ENCODE measurements at places on chromosomes 2 and 18.

DNA sequence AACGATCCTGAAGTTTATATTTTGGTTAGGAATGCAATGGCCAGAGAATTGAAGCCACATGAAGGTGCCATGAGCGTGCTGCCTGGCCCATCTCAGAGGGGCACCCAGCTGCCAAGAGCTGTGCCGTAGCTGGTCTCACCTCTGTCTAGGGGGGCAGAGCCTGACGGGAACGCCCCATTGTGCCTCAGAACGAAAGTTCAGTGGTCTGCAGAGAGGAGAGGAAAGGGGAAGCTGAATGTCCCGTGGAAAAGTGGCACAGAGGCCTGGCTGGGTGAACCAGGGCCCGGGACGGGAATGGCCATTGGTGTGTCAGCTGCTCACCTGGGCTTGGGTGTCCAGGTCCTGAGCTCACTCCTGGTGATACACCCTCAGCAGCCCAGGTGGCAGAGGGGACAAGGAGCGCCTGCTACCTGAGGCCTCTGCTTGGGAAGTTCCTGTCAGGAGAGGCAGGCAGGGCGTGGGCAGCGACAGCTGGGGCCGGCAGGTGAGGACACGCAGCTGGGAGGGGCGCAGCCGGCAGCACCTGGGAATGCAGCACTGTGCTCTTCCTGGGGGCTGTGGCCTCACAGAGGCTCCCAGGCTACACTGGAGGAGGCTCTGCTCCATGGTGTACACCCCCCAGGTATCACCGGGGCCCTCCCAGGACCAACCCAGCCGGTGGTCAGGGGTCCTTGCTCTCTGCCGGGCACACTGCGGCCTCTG is 67.3 kb downstream of the PARD6G start:
- no peak for DNase-seq

DNA sequence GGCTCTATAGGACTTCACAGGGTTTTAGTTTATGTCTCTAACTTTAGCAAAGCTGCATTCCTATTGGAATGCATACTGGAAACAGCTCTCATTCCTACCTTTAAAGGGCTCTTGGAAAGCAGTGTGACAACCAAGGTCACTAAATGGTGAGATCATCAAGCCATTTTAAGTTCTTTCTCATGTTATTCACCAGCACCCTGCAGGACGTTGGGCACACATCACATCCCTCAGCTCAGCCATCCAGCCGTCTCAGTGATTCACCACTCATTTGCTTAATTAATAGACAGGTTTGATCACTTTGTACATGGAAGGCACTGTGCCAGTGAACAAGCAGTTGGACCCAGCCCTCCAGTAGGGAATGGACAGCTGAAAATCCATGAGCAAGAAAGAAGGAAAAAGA is 32.2 kb upstream of the RBM44 start:
- DNase-seq, result peak; percentile 63

GRCh38 chr18:77178559-77178958 is 46.0 kb upstream of the MBP start:
- no peak for DNase-seq

DNA sequence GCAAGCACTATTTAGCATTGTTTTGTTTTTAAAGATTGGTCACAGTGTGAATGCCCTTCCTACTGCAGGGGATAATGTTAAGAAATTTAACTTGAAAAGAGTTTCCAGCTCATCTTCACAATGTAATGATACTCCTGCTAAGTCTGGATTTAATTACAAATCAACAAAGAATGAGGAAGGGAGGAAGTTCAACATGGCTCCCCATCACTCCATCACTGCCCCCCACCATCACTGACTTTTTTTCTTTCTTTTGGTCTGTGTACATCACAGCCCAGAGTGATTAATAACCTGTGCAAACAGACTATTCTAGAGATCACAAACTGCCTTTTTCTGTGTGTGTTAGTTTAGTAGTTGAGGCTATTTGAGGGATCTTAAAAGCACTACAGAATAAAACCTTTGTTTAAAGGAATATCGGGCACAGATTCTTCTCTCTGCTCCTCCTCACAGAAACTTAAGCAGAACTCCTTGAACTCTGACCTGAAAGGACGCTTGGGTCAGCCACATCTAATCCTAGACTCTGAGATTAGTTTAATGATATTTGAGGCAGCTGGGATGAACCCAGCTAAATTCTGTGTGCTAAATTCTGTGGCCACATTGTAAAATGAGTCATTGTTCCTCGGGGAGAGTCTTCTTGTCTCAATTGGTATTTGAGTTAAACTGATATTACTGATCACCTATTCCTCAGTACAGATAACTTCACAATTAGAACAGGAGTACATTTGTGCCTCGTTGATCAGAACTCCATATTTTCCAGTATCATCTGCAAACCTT is 47.8 kb downstream of the SATB2 start:
- DNase-seq, result peak; percentile 28

- DNase-seq, result no peak
Observed at GRCh38 chr18:55543130-55543704, 44.8 kb downstream of the TCF4 start.

DNA sequence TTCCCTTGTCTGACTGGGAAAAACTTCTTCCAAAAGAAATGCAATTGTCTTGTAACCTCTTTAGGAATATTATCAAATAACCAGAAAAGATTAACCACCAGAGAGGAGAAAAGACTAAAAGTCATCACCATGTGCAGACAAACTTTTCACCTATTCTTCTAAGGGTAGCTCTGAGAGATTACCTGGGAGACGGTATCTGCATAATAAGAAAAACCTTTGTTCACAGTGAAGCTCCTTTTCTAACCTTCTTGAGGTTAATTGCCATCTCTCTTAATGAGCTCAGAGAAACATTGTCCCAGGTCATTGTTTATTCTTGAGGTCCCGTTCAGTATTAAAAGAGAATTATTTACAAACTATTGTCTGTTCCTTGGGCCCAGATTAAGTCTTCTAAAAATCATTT is 1091.2 kb upstream of the LRRTM1 start:
- DNase-seq, result no peak

DNA sequence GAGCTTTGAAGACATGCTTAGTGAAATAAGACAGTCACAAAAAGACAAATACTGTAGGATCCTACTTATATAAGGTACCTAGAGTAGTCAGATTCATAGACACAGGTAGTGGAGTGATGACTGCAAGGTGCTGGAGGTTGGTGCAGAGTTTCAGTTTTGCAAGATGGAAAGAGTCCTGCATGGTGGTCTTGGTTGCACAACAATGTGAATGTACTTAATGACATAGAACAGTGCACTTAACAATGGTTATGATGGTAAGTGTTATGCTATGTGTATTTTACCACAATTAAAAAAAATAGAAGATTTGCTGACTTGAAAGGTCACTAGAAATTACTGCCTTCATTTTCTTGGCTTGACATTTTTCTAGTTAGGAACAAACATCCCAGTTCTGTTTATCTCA is 9.5 kb downstream of the CERS6 start:
- DNase-seq, result no peak

- no peak for DNase-seq
Observed at GRCh38 chr2:217928324-217929181, 74.2 kb downstream of the TNS1 start.

DNA sequence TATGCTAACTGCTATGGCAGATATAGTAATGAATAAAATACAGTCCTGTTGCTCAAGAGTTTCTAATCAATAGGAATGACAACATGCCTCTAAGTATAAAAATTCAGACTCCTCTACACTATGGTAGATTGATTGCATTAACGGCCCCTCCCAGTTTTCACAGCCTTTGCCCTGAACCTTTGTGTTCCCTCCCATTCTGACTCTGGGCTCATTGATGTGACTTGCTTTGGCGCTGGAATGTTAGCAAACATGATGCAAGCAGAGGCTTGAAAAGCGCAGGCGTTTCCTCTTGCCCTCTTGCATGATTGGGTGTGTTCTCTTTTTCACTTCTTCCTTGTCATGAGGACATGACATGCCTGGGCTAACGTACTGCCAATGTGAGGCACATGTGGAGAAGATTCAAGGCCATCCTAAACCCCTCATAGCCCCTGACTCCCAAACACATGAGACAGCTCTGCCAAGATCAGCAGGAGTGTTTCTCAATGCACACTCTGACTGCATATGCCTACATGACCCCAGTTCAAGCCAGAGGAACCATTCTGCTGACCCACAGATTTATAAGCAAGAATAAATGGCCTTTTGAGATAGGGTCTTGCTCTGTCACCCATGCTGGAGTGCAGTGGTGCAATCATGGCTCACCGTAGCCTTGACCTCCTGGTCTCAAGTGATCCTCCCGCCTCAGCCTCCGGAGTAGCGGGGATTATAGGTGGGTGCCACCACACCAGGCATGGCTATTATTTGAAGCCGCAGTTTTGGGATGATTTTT is 49.7 kb upstream of the CD28 start:
- DNase-seq, result no peak

DNA sequence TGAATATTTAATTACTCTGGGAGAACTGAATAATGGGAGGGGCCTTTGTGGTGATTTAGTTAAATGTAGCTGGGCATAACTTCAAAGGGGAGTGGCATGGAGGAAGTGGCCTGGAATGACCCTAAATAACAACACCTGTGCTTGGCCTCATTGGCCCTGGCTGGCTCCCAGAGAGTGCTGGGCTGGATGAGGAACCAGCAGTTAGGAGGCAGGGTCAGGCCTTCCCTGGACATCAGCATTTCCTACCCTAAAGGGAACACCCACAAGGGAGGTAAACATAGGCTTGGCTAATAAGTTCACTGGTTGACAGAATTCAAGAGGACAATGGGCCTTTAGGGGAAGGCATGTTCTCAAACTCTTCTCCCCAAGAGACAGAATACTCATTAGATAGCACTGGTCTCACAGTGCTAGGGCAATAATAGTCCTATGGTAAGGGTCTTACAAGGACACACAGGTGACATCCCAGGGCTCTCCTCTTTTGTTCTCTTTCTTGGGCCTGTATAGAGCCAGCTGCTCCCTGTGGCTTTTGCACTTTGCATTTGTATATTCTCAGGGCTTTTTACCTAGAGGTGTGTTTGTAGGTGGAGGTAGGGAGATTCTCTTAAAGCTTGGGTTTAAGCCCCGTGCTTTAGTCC is 106.8 kb downstream of the ZNF519 start:
- no peak for DNase-seq

DNA sequence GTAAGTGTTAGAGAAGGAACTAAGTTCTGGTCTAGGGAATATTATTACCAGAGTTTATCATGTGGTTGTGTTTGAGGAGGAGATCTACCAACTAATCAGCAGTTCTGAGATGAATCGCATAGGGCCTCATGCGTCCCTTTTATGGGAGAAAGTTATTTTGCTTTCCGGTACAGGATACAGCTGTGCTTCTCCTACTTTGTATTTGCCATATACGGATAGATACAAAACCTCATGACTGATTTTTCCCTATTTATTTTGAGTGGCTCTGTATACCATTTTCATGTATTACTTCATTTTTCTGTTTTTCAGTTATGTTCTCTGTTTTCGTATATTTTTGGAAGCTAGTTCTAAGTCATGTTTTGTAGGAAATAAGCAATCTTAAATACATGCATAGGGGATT is 66.8 kb downstream of the ACSL3 start:
- no peak for DNase-seq

GRCh38 chr2:229470781-229471180 is 199.7 kb upstream of the PID1 start:
- DNase-seq, result no peak

GRCh38 chr2:231664727-231665126 is 43.6 kb upstream of the PTMA start:
- no peak for DNase-seq

DNA sequence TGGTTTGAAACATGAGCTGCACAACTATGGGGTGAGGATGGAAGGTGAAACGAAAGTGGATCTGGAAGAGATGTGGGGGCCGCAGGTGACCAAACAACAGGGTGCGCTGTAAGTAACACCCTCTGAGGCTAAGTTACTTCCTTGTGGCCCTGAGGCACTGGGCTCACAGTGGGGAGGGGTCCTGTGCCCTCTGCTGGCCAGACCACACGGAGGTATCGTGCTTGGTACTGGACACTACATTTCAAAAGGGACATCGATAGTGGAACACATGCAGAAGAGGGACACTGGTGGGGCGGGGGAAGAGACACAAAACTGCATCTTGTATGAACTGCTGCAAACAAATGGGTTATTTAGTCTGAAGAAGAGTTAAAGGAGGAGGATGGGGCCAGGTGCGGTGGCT is 110.6 kb downstream of the CLIP4 start:
- DNase-seq, result no peak

GRCh38 chr2:225636558-225636957 is 237.0 kb downstream of the NYAP2 start:
- DNase-seq, result no peak

GRCh38 chr18:45464619-45465018 is 150.7 kb upstream of the SLC14A2 start:
- no peak for DNase-seq

GRCh38 chr2:74244286-74244685 is 45.9 kb downstream of the MTHFD2 start:
- no peak for DNase-seq

DNA sequence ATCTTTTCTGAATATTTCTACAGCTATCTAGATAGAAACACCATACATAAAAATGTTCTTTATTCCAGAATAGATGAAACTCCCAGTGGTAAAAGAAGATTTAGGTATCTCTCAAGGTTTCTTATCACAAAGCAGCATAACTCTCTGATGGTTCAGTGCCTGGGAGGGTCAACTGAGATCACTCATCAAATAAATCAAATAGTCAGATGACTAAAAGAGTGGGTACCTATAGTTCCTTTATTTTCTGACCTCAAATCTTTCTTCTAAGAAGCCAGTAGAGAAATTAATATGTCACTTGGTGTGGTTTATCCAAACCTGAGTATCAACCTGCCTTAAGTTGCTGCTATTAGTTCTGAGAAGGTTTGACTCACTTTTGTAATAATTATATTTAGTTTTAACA is 120.9 kb downstream of the TMEFF2 start:
- no peak for DNase-seq

DNA sequence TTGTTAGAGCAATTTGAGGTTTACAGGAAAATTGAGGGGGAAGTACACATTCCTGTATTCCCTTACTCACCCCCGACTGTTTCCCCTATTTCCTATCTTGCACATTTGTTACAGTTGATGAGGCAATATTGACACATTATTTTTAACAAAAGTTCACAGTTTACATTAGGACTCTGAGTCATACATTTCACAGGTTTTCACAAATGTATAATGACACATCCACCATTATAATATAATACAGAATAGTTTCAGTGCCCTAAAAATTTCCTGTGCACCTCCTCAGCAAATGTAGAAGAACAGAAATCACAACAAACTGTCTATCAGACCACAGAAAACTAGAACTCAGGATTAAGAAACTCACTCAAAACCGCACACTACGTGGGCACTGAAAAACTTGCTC is 160.6 kb upstream of the RMP24 start:
- no peak for DNase-seq

GRCh38 chr2:151063271-151063670 is 198.4 kb downstream of the RBM43 start:
- peak; percentile 87 for DNase-seq

GRCh38 chr2:203774760-203775159 is 68.3 kb downstream of the CD28 start:
- DNase-seq, result peak; percentile 2

- no peak for DNase-seq
Observed at GRCh38 chr2:166727095-166727494, 161.2 kb upstream of the XIRP2 start.

DNA sequence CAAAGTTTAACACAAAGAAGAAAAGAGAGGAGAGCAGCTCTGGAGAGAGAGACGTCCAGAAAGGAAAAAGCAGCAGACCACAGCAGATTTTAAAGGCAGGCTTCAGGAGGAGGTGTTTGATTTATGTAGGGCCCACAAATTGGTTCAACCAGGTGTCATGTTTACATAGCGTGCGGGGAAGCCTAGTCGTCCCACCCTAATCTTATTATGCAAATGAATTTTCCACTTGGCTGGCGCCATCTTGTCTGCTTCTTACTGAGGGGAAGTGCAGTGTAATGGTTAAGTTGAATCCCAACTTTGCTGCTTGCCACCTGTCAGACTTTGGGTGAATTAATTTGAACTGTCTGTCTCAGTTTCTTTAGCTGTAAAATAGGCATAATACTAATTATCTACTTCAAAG is 282.4 kb upstream of the CYRIA start:
- no peak for DNase-seq
